GM06990 (cell line): ENCODE measurements at places on chromosomes 7 and 10.

DNA sequence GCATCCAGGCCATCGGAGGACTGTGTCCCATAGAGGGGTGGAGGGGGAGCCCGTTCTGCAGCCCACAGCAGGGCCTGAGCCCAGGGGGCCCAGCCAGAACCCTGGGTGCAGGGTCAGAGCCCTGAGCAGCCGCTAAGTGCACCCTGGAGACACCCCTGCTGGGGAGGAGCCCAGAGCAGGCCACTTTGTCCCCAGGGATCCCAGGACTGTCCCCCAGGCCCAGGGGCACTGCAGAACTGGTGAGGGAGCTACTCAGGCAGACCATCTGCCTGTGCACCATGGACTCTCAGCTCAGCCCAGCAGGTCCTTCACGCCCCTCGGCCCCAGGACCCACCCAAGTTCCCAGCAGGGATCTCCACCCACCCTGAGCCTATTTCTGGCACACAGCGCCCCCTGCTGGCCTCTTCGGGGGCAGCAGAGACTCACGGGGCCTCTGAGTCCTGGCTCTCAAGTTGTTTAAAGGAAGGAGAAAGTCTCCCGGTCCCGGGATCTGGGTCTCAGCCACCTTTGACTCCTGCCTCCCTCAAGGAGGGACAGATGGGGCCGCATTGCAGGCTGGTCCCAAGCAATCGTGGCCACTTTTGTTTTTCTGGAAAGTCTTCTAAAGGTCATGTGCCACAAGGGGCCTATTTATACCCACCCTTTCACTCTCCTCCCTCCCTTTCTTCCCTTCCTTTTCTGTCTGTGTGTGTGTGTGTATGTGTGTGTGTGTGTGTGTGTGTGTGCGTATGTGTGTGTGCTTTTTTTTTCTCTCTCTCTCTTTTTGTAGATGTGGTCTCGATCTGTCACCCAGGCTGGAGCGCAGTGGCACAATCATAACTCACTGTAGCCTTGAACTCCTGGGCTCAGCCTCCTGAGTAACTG, 90.3 kb downstream of the MYL10 start:
- peak; percentile 38 for DNase-seq

DNA sequence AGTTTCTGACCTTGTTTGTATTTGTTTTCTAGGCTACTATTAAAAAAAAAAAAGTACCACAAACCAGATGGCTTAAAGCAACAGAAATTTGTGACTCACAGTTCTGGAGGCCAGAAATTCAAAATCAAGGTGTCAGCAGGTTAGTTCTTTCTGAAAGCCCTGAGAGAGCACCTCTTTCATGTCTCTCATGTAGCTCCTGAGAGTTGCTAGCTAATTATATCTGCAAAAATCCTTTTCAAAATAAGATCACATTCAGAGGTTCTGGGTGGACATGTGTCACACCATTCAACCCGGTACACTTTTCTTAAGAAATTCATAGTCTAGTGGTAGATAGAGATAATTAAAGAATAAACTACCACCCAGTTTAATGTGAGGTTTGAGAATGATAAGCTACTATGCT, 888.6 kb downstream of the GRID1 start:
- DNase-seq: no peak

GRCh38 chr7:16071246-16071857, 350.0 kb downstream of the CRPPA start:
- DNase-seq: peak; percentile 1

GRCh38 chr7:148611692-148612091, 21.1 kb downstream of the C7orf33 start:
- no peak for DNase-seq

GRCh38 chr10:6699336-6699735, 119.3 kb upstream of the PRKCQ start:
- no peak for DNase-seq

DNA sequence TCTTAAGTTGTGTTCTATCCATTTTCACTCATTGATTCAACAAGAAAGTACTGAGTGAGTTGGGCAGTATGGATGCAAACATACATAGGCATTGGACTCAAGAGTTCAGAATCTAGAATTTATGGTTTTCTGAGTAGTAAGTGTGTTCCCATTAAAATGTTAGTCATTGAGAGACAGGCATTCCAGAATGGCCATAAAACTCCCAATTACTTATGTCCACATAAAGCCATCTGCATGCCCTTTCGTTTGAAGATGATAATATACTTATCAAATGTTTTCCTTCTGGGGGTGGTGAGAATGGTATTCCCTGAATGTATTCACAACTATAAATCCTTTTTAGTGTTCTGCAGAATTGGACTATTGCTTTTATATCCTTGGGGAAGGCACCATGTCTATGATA, 131.6 kb downstream of the CD36 start:
- no peak for DNase-seq

- DNase-seq: no peak
These were observed 4.6 kb downstream of the LFNG start for GRCh38 chr7:2523941-2524807.

DNA sequence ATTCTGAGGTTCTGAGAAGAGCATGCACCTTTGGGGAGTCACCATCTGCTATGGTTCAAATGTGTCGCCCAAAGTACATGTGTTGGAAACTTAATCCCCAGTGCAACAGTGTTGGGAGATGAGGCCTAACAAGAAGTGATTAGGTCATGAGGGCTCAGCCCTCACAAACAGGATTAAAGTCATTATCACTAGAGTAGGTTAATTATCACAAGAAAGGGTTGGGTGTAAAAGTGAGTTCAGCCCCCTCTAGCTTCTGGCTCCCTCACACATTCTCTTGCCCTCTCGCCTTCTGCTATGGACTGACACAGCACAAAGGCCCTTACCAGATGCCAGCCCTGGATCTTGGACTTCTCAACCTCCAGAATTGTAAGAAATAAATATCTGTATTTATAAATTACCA, 100.3 kb upstream of the C10orf90 start:
- no peak for DNase-seq

DNA sequence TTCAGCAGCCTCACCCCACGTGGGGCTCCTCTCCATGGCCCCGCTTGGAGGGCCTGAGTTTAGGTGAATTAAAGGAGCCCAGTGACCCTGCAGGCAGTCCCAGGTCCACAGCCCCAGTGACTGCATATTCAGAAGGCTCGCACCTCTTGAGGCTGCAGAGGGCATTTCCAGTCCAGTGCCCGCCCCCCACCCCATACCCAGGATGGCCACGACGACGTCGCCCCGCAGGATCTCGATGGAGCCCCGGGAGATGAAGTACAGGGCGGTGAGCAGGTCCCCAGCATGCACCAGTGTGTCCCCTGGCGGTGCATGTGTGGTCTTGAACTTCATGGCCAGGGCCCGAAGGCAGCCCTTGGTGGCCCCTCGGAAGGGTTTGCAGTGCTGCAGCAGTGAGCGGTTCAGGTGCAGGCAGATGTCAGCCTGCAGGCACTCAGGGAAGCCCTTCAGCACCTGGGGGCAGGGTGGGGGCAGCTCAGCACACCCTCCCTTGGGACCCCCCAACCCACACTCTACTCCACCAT, 28.1 kb downstream of the KCNH2 start:
- DNase-seq: no peak

- DNase-seq: no peak
These were observed 81.1 kb upstream of the MBL2 start for GRCh38 chr10:52853704-52854103.

DNA sequence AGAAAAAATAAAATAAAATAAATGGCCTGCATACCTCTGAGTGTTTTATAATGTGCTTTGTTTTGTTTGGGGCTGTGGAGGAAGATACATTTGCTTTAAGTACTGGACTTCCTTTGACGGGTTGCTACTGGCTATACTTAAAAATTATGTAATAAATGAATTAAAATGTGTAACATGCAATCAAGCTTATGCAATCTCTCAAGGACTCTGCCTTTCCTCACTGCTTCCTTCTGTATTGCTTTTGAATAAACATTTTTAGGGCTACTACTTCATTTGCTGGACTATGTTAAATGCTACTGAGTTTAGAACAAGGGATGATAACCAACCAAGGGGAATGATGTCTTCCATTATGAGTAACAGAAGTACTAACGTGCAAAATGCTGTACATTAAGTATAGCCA, 91.6 kb downstream of the ETV1 start:
- DNase-seq: no peak

- DNase-seq: no peak
These were observed 156.5 kb downstream of the POM121L12 start for GRCh38 chr7:53191836-53192443.

DNA sequence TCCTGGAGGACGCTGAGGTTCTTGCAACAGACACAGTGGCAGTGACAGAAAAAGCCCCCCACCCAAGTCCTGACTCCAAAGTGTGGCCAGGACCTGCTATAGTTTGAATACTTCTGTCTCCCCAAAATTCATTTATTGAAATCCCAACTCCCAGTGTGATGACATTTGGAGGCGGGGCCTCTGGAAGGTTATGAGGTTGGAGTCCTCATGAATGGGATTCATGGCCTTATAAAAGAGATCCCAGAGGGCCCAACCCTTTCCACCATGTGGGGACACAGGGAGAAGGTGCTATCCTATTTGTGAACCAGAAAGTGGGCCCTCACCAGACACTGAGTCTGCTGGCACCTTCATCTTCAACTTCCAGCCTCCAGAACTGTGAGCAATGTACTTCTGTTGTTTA, 18.3 kb downstream of the ANXA11 start:
- DNase-seq: no peak

GRCh38 chr10:72026278-72027111, 61.9 kb downstream of the SPOCK2 start:
- no peak for DNase-seq

GRCh38 chr7:155300641-155301452, 3.2 kb downstream of the INSIG1 start:
- no peak for DNase-seq

- DNase-seq: no peak
These were observed 3.1 kb upstream of the MRC1 start for GRCh38 chr10:17805921-17806577.

- DNase-seq: no peak
These were observed 20.5 kb downstream of the WNT2 start for GRCh38 chr7:117302396-117302795.

DNA sequence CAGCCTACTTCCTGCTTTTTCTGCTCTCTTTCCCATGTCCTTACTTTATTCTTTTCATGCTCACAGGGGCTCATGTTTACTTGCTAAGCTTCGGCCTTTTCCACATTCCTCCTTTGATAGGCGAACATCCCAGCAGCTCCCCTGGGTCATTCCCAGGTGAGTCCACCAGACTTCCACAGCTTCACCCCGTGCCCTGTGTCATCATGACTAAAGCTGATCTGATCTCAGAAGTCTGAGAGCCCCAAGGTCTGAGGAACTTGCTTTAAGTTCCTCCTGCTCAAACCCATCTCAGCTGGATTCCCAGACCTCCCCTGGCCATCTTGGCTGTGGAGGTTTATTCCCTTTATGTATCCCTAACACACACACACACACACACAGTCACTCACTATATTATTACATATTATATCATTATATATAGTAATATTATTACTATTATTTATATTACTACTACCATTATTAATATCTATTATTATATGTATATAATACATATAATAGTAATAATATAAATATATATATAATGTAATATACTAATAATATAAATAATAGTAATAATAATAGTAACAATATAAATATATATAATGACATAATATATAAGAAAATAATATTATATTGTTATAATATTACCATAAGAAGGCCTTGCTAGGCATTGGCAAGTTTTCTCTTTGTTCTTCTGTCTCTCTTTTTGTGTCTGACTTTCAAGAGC, 295.9 kb downstream of the PTEN start:
- no peak for DNase-seq

GRCh38 chr10:21920633-21921032, 82.9 kb downstream of the DNAJC1 start:
- DNase-seq: no peak

DNA sequence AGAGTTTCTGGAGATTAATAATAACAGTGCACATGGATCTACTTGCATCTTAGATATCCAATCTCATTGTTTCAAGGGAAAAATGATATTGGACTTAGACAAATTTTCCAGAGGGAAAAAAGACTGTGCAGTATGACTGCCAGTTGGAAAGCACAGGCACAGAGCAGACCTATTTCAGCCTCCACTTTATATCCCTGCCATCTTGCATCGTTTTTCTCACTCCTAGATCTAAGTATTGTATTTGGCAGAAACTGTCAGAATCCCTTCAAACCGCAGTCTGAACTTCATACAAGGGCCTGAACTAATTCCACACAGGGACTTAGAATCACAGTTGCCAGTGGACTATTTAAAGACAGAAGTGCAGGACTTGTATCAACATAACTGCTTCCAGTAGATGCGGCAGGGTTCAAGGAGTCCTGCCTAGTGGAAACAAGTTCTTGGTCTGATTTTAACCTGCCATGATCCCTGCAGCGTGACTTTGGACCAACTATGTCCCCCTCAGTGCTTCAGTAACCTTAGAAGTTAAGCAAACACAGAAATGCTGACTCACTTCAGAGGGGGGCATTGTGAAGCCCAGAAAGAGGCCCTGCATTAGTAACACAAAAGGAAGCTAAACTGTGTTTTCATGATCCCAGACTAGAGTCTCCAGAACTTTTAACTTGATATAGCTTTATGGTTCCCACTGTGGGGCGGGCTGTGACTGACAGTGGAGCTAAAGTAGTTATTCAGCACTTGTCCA, 95.7 kb upstream of the PALS2 start:
- DNase-seq: no peak

DNA sequence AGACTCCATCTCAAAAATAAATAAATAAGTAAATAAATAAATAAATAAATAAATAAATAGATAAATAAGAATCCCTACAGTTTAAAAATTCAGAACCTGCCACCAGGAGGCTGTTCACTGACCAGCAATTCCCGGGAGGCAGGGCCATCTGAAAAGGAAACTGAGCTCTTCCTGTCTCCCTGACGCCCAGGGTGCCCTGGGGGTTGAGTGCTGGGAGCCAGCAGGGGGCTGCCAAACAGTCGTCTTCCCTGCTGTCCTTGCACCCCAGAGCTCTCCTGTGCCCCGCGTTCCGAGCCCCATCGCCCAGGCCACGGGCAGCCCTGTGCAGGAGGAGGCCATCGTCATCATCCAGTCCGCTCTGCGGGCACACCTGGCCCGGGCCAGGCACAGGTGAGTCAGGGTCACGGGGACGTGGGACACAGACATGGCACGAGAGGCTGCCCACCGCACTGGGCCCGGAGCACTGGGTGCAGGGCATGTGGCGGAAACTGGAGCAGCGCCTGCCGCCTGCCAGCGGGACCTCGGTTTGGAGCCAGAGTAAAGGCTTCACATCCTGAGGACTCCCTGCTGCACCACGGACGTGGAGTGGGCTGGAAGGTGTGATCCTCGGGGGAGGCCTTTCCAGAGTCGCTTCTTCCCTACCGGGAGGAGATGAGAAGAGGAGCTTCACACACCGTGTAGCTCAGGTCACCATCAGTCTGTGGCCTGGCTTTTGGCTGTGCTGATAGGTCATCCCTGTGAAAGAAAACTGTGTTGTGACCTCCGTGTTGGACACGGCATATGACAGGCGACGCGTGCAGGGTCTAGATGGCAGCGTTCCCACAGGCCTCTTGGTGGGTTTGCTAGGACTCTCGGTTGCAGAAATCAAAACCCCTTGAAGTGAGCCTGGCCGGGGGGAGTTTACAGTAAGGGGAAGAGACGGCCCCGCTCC, 25.9 kb upstream of the TTYH3 start:
- no peak for DNase-seq
